KG1 (cell line): ENCODE measurements at places on chromosomes 12 and 14.

GRCh38 chr12:67099858-67100257 lies 169.3 kb upstream of the CAND1 start:
- no peak for DNase-seq

DNA sequence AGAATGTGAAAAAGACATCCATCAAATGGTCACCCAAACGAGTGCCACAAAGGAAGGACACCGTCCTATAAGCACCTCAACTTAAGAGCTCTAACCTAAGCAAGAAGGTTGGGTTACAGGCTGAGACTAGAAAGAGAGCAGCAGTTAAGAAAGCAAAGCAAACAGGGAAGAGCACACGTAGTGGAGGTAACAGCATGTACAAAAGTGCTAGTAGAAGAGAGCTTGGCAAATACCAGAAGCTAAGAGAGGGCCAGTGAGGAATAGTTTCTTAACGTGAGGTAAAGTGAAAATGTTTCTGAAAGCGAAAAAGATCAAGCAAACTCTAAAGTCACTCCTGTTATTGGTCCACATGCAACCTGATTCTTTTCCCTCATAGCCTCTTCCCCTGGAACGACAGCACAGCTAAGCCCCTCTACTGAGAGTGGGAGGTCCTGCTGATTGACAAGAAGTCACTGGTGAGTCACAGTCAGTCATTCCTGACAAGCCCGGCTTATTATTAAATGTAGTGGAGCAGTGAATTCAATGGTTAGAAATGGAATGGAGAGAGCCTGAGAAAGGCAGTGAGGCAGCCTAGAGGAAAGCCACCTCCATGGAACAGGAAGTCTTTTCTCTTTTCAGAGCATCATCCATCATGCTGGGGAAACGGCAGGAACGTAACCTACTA lies 204.4 kb downstream of the SLC25A21 start:
- no peak for DNase-seq

- no peak for DNase-seq
These were observed 531 bp upstream of the EML1 start for GRCh38 chr14:99792551-99793212.

- no peak for DNase-seq
These were observed 792.5 kb downstream of the DIO2 start for GRCh38 chr14:79418649-79419415.

DNA sequence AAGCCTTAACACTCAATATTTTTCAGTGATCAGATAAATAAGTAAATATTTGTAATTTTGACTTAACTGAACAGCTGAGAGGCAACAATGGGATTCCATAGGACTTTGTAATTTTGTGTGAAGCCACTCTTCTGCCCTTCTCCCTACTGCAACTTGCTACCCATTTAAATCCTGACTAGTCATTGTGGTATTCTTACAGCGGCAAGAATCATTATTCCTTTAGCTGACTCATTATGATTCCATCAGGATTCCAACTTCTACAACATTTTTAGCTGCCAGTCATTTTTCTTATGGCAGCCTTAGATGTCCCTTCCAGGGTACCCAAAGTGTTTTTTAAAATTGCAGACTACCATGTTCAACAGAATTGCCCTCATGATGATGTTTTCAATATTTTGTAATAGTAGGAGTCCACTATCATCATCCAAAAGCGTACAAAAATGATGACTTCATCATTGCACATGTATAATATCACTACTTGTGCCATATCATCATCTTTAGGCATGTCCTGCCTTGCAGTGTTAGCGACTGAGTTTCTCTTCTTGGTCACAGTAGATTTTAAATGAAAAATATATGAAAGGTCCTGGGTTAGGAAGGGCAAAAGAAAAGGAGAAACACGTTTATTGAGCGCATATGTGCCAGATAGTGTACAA lies 5.1 kb upstream of the MAGOHB start:
- DNase-seq = no peak
